ENCODE measurements at places on chromosomes 12 and 14. TPM values are rescaled to one million over a fixed set of nuclear protein-coding genes. Genes with fewer than 3 reads are reported as not detected.
A peak's percentile ranks its signal among the peaks of the same experiment; 100 is the strongest.

RHEBL1 gene
- 0.86 TPM for total RNA-seq

TBX5 gene
- 23.9 TPM for total RNA-seq

MGST1 gene
- total RNA-seq, result 141 TPM

GNB3 gene
- 3.2 TPM for total RNA-seq

SLIRP gene
- total RNA-seq, result 147 TPM

NGB gene
- not detected for total RNA-seq

GSG1 gene
- 1.3 TPM for total RNA-seq

DNA sequence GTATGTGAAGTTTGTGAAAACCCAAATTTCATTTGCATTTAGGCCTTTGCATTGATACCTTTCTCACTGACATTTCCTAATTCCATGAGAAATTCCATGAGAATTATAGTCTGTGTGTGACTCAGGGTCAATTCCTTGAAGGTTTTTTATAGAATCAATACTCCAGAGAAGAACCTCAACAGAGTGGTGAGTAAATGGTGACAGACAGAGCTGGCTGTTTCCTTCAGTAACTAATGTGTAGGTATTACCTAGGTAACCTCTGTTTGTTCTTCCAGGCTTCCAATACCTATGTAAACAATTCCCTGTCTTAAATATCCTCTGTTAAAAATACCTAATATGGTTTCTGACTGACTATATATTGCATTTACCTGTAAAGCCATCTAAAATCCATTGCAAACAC is 117.0 kb downstream of the TTC8 start:
- no peak for DNase-seq

DNA sequence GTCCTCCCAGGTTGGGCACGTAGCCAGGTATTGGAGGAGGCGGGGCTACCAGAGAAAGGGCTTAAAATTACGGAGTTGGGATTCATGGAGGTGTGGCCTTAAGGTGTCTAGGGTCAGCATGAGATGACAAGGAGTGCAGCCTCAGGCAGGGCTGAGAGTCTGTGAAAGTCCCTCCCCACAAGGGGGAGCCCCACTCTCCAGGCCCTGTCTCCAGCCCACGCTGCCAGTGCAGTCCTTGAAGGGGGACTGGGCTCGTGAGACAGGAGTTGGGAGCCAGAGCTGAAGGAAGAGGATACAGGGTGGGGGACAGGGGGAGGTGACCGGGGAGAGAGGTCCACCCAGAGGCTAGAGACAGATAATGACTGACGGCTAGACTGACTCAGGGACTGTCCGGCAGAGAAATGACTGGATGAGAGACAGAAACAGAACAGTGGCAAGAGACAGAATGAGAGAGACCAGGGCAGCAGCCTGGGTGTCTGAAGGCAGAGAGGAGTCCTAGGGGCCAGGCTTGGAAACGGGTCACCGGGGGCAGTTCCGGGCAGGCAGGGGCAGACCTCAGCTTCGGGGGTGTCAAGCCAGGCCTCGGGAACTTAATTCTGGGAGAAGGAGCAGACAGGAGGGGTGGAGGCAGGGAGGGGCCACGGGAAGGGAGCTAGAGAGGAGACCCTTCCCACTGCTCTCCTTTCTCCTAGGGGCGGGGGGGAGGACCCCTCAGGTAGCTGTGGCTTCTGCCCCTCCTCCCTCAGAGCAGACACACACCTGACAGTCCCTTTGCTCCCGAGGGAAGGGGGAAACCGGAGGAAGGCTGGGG is 970 bp downstream of the CDH24 start:
- peak; percentile 81 for DNase-seq

GRCh38 chr12:79895071-79895470 is 39.8 kb downstream of the PPP1R12A start:
- peak; percentile 41 for DNase-seq

DNA sequence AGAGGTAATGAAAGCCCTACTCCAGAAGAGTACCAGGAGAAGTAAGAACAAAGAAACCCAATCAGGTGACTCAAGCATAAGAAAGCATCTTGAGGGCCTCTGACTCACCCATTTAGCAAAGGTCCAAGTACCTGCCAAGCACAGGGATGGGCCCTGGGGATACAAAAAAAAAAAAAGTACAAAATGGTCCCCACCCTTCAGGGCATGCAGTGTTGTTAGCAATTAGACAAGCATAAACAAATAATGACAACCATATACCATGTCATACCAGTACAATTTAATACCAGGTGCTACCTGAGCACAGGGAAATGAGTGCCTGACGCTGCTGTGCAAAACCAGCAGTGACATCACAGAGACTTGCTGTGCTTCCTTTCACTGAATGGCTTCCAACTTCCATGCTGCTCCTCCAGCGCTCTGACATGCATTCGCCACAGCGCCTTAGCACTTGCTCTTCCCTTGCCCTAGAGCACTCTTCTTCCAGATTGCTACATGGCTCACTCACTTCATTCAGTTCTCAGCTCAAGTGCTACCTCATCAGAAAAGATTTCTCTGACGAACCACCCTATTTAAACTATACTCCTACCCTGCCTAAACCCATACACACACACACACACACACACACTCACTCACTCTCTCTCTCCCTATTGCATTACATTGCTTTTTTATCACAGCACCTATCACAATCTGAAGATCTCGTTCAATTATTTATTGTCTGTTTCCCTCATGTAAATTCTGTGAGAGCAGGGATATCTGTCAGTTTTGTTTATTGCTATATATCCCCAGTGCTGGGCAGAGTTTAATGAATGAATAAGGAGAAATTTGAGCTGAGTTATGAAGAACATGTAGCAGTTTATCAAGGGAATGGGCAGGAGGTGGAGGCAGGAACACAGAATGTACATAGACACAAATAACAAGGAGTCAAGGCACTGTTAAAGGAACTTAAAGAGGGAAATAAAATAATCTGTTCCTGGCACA is 12.9 kb upstream of the EPS8 start:
- DNase-seq, result no peak

- DNase-seq, result peak; percentile 94
These were observed 7.3 kb upstream of the CACNB3 start for GRCh38 chr12:48810903-48811431.

- peak; percentile 53 for DNase-seq
These were observed 46.3 kb upstream of the ATP2A2 start for GRCh38 chr12:110234755-110235154.

GRCh38 chr14:85580536-85581140 is 50.7 kb downstream of the FLRT2 start:
- no peak for DNase-seq

DNA sequence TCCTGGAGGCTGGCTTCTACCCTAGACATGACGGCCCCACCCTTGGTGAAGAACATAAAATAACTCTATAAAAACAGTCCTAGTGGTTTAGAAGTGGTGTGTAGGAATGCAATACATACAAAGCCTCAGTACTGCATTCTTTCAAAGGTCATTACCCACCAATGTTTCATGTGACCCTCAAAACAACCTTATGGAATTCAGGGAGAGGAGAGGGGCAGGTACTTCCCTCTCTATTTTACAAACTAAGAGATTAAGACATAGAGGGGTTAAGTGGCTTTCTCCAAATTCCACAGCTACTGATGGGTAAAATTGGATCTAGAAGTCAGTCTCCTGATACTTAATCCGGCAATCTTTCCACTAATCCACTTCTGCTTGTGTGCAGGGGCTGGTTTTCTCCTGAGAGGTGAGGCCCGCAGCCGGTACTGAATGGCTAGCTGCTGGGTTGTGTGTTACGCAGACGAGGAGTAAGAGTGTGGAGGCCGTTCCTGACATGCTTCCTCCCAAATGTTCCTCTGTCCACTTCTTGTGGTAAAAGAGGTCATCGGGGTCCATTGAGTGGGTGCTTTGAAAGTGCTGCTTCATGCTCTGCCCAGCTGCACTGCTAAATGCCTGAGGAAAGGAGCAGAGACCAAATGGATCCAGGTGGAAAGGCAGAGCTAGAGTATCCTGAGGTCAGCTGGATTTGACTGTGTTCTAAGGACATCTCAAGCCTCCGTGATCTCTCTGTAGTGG is 16.2 kb downstream of the SLC7A8 start:
- no peak for DNase-seq

GRCh38 chr12:97575403-97576193 is 113.0 kb downstream of the RMST start:
- no peak for DNase-seq

DNA sequence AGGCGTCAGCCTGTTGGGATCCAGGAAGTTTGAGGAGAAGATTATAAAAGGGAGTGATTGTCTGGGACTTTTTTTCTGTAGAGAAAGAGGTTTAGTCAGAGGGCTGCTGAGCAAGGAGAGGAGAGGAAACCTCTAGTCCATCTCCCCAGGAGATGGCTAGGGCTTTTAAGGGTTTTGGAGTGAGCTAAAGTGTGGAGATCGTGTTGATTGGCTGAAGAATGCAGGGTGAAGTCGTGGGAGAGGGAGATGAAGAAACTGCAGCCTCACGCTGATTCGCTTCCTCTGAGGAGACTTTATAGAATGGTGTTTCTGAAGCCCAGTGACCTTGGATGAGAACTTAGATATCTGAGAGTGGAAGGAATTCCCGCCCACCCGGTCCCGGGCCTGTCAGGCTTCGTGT is 193.7 kb upstream of the PWP1 start:
- peak; percentile 39 for DNase-seq

DNA sequence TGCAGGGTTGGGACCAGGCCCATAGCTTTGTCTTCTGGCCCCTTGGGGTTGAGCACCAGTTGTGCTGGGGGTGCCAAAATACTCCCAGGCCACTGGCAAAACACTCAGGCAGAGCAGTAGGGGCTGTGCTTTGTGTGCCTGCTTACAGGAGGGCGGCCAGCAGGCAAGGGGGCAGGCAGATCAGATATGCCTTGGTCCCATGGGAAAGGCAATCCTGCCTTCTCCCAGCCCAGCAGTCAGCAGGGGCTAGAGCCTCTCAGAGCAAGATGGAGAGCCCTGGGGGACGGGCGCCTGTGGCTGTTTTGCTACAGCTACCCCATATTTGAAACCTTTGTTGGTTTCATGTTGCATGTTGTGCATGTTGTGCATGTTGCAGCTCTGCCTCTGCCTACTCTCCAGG is 36.2 kb upstream of the TMX1 start:
- no peak for DNase-seq

DNA sequence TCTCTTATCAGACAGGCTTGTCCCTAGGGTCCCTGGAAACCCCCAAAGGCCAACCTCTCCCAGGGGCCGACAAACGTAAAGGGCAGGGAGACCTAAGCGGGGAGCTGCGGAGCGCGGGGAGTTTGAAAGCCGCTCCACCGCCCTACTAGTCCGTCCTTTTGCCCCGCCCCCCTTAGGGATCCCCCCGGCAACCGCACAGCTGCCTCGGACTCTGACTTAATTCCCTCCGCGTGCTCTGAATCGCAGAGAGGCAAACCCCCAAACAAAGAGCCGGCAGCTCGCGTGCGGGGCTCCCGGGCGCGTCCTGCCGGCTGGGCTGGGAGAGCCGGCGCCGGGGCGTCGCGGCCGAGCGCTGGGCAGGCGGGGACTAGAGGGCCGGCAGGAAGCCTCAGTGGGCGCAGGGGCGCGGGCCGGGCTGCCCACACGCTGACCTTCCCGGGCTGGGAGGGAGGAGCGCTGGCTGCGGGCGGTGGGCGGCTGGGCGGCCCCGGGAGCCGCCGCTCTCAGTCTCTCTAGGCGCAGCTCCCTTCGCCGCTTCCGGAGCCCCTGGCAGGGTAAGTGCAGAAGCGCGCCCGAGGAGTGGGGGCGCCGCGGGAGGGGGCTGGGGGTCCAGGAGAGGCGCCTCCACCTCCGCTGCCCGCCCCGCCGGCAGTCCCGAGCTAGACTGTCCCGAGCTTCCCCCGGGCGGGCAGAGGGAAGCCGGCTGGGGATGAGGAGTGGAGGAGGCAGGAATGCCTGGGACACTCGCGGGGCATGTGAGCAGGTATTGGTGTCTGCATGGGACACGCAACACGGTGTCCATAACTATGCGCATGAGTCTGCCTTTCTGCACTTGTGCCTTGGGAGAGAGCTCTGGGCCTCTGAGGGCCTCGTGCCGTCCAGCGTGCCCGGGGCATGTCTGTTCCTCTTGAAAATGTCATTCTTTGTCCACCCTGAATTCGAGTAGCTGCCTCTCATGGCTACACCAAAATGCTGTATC is at the start of gene TSPAN11:
TSPAN11 (plus strand) TSS at position 506 of the 979 bp plus-strand sequence. CDS start 27,244 bp downstream, outside the sequence.
- DNase-seq, result peak; percentile 81

DNA sequence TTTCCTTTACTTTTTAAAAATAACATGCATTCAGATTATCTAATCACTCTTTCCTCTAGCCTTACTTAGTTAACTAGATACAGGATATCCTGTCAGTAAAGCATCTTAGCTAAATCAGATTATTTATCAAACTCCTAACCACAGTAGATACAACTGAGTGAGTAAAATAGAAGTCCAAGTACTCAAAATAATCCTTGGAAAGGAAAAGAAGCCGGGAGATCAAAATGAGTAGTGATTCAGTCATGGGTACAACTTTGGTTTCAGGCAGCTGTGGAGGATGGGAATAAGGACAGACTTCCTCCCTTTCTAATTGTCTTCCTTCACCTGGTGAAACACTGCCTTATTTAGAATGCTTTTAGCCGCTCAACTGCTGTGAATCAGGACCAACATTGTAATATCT is 29.4 kb downstream of the GNG2 start:
- no peak for DNase-seq

DNA sequence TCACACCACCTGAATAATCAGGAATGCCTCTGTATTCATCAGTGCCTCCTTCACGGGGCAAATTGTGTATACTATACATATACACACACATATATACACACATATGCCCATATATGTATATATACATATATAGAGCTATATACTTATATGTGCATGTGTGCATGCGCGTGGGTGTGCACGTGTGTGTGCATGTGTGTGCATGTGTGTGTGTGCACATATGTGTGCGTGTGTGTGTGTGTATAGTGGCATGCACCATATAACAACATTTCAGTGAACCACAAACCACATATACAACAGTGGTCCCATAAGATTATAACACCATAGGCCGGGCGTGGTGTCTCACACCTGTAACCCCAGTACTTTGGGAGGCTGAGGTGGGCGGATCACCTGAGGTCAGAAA is 35.7 kb downstream of the CFL2 start:
- DNase-seq, result no peak

DNA sequence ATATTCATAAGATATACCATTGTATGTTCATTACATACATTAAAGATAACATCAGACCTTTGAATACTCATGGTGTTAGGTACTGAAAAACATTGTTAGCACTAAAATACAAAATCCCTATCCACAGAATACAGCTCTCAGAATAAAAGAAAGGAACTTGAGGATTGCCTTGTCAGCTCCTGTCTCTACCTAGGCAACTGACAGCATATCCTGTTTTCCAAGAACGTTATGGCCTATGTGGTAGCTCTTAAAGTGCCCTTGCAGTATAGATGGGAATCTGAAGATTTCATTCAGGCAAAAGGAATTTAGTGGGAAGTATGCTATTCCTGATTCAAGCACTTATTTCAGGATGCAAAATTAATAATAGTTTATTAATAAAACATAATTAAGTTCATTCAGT is 1.8 kb upstream of the PPP1R12A start:
- DNase-seq, result no peak

DNA sequence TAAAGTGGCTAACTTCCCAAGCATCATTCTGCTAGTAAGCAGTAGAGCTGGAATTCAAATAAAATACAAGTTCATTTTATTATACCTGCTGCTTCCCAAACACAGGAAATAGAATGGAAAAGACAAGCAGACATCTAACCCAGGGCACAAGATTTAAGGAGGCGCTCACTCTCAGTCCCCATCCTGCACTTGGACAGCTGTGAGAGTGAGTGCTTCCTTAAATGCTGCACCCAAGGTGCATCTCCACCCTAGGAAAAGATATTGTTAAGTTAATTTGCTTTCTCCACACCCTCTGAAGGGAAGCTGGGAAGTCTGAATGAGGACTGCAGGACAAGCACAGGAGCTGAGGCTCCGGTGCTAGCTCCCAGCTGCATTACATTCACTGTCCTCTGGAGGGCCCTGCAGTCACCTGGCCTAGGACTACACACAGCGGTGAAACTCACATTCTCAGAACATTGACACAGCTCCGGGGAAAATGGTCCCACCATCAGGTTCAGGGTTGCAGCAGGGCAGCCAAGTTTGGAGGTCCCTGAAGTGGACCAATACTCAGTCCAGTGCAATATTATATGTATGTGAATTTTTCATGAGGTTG is 14.2 kb downstream of the HEBP1 start:
- DNase-seq, result peak; percentile 58

Measured in GM23248 (cell line).